ENCODE measurements at places on chromosomes 6 and 20. TPM values are rescaled to one million over a fixed set of nuclear protein-coding genes. Genes with fewer than 3 reads are reported as not detected.

DNA sequence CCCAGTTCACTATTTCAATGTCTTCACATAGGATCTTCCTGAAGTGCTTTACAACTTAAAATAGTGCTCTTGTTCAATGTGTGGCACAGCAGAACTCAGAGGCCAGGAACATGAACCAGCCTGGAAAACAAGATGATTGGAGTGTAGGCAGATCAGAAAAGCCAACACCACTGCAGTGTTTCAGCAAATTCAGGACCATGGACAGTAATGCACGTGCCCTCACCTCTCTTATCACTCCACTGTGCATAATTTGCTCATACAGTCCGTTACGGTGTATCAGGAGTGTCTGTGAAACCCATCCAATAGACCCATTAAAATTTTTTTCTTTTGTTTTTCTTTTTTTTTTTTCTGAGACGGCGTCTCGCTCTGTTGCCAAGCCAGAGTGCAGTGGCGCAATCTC is 27.6 kb upstream of the HACE1 start:
- DNase-seq = no peak

DNA sequence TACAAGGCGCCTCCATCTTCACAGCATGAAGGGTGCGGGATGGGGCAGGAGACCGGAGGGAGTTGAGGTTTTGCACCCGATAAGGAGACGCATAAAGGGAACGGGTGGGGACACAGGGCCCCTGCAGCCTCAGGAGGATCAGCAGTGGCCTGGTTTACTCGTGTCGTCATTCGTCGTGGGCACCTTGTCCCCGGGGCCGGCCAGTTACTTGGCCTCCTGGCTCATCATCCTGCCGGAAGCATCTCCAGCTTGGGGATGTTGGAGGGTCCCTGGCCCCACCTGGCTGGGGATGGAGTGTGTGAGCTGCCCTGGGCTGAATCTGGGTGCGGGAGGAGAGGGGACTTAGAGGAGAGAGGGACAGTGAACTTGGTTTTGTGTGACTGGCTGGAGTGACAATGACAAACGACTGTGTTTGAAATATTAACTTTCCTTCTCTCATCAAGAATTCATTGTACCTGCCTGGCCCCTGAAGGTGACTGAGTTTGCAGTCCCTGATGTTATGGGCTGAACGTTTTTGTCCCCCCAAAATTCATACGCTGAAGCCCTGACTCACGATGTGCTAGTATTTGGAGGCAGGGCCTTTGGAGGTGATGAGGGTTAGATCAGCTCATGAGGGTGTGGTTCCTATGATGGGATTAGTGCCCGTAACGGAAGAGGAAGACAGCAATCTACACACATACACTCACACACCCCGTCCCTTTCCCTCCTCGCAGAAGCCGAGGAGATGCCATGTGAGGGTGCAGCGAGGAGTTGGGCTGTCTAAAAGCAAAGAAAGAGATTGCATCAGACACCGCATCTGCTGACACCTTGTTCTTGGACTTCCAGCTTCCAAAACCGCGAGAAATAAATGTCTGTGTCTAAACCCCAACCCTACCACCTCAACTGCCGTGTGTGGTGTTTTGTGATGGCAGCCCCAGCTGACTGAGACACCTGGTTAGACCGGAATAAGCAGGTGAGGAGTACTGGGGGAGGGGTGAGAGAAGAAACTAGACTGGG is 65.0 kb upstream of the MAP3K4 start:
- DNase-seq = no peak

DNA sequence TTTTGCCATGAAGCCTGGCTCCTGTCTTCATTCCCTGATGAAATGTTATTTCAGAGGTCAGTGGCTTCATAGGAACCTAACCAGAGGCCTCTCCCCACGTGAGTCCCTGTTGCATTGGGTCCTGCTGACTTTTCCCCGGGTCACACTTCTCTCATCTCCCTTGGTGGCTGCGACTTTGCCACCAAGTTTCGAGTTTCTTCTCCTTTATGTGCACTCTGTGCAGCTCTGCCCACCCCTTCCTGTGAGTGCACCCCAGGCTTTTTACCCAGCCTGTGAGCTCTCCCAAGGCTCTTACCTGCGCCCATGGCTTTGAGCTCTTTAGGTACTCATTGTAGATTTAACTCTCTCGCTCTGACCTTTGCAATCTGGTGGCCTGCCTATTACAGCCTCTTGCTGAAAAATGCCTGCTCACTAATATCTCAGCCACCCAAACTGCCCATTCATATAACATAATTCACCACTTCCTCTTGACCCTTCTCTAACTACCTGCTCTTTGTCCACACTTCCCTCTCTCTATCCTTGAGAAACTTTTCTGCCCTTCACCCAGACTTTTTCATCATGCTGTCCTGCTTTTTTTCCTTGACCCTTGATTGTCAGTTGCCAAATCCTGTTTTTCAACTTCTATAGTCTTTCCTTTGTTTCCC is 105.9 kb downstream of the SASH1 start:
- no peak for DNase-seq

- no peak for DNase-seq
These were observed 10.4 kb downstream of the HIVEP2 start for GRCh38 chr6:142934599-142934998.

RNF5 gene
- 98.6 TPM for total RNA-seq

GRCh38 chr6:108872141-108872557 is 23.9 kb downstream of the ARMC2 start:
- DNase-seq = no peak

GRCh38 chr6:79441192-79441591 is 96.0 kb downstream of the LCA5 start:
- DNase-seq = no peak

DNA sequence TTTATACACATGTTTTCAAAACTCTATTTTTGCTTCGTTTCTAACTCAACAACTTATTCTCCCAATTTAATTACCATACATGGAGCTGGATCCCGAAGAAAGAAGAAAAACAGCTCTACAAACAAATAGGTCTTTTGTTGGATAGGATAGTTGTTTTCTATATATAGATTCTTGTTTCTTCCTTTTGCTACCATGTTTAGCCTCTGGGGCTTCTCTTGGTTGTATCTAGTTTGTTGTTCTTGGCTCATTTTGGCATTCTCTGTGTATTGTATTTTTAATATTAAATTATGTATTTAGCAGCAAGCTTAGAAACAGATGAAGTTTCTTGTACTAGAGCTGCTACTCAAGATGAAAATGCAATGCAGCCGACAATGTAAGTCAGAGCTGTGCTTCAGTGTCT is 60.9 kb downstream of the PLCB4 start:
- DNase-seq = no peak

RAMACL gene
- total RNA-seq = 0.68 TPM

GRCh38 chr6:24699521-24700359 is 19.2 kb downstream of the C6orf62 start:
- no peak for DNase-seq

DNA sequence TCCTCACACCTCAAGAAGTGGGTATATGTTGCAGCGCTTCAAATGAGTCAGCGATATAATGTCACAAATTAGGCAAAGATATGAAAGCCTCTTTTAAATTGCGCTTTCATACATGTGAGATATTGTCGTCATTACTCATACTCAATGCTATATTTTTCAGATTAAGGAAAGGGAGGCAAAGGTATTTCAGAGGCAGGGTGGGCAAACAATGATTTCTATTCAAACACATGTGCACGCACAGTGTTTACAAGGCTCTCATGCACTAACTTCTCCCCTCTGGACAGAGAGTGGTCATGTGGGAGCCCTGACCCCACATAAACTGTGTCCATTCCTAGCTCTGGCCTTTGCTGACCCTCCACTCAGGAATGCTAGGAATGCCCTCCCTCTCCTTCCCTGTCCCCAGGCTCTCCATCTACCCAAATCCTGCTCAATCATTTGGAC is 112.1 kb upstream of the TMEM170B start:
- DNase-seq = no peak
